IMR-90 (cell line): ENCODE measurements at places on chromosomes 1 and 21.
A peak's percentile ranks its signal among the peaks of the same experiment; 100 is the strongest.

DNA sequence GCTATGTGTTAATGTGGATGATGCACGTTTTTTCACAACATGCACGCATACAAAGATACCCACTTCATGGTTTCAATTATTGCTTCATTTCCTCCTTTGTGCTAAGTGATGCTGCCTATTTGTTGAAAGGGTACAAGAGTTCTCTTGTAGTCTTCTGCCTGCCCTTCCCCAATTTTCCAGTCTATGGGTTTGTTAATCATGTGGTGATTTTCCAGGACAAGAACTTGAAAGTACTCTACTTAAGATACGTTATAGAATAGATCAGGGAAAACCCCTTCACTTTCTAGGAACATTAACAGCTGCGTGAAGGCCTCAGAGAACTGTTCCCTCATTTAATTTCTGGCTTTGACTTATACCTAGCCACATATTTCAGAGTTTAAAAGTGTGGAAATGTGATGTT is 52.1 kb upstream of the SLC44A3 start:
- no peak for DNase-seq

- no peak for DNase-seq
Observed at GRCh38 chr1:145961425-145962156, 2.8 kb downstream of the ANKRD34A start.

DNA sequence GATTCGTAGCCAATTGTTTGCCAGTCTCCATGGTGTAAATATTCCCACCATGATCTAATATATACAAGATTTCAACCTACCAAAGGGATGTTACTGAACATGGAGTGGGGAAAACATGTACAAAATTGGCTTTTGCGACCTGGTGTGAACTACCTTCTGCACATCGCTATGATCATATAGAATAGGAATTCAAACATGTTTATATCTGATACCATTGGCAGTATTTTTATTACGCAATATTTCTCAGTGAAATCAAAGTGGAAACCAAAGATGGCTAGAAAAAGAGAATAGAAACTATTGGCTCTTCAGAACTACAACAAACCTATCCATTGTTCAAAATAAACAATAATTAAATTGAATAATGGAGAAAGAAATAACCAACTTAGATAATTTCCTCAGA is 285.1 kb downstream of the TPR start:
- peak; percentile 45 for DNase-seq

DNA sequence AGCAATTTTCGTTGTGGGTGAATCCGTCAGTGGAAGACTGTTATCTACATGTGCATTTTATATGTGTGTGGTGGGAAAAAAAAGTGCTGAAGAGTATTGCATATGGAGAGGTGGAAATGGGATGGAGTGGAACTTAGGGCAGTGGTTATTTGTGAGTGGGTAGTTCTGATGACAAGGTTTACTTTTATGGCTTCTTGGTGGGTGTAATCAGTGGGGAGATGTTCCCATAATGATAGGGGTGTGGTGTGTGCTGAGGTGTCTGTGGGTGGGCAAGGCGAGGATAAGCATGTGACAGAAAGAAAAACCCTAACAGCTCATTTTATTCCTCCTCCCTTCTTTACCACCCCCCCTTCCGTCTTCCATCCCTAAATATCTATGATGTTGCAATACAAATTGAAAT is 288.1 kb downstream of the NUF2 start:
- no peak for DNase-seq

- DNase-seq, result peak; percentile 98
Observed at GRCh38 chr1:234602334-234603220, 7.4 kb downstream of the IRF2BP2 start.

GRCh38 chr1:209937996-209938959 is at the start of gene SYT14:
SYT14 (plus strand) TSS chr1:209938217; CDS start chr1:209938265, 48 bp downstream.
- DNase-seq, result peak; percentile 25

DNA sequence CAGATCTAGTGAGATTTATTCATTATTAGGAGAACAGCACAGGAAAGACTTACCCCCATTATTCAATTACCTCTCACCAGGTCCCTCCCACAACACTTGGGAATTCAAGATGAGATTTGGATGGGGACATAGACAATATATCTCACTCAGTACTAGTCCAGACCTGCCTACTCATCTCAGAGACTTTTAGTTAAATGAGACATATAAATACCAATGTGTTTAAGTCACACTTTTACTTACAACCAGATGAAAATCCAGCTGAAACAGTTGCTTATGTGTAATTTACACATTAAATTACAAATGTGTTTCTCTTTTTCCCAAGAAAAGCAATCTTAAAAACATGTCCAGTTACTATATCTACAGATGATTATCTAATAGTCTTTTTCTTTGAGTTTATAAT is 1145.6 kb downstream of the KCNT2 start:
- peak; percentile 45 for DNase-seq
